ENCODE measurements at places on chromosomes 3 and 15. TPM values are rescaled to one million over a fixed set of nuclear protein-coding genes. Genes with fewer than 3 reads are reported as not detected.
A peak's percentile ranks its signal among the peaks of the same experiment; 100 is the strongest.

- DNase-seq = peak; percentile 80
Observed at GRCh38 chr3:64319391-64319790, 94.1 kb upstream of the PRICKLE2 start.

- DNase-seq = no peak
Observed at GRCh38 chr3:121951291-121951919, 57.2 kb downstream of the SLC15A2 start.

DNA sequence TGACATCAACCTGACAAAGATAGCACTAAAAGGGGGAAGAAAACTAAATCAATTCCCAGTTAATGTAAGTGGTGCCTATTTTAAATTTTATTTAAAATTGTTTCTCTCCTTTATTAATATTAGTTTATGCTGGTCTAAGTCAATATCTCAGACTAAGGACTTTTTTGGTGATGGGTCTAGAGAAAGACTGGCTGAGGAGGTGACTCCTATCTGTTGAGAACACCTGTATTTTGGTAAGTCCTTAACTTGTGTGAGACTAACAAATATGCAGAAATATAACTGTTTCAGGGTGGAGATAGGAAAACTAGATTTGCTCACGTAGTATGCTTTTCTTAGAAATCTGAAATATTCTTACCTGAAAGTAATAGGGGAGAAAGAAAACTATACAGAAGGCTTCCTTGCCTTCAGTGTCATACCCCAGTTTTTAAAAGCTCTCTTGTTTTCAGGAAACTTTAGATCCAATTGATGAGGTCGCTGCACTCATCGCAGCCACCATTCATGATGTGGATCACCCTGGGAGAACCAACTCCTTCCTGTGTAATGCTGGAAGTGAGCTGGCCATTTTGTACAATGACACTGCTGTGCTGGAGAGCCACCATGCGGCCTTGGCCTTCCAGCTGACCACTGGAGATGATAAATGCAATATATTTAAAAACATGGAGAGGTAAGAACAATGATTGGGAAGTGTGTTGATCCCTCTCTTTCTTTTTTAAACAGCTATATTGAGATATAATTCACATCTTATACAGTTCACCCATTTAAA lies 138.9 kb downstream of the PDE8A start:
- DNase-seq = no peak

DNA sequence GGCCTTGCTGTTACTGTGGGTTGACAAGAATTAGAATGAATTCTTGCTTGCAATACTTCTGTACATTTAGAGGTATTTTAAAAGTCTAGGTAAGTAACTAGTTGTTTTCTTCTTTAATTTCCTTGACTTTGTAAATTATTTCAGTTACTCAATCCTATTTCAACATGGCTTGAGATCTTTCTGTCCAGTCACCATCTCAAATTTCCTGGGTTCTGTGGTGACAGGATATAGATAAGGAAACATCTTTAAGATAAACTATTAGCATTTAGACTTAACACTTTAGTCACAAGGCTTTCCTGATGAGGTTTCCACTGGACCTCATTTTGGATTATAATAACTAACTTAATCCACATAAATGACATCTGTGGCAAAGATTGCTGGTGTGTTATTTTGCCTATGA lies 195.9 kb upstream of the DPH6 start:
- DNase-seq = no peak

CTDSPL gene
- 41.2 TPM for total RNA-seq

GRCh38 chr3:177449360-177450006 lies 252.2 kb upstream of the TBL1XR1 start:
- DNase-seq = no peak

DNA sequence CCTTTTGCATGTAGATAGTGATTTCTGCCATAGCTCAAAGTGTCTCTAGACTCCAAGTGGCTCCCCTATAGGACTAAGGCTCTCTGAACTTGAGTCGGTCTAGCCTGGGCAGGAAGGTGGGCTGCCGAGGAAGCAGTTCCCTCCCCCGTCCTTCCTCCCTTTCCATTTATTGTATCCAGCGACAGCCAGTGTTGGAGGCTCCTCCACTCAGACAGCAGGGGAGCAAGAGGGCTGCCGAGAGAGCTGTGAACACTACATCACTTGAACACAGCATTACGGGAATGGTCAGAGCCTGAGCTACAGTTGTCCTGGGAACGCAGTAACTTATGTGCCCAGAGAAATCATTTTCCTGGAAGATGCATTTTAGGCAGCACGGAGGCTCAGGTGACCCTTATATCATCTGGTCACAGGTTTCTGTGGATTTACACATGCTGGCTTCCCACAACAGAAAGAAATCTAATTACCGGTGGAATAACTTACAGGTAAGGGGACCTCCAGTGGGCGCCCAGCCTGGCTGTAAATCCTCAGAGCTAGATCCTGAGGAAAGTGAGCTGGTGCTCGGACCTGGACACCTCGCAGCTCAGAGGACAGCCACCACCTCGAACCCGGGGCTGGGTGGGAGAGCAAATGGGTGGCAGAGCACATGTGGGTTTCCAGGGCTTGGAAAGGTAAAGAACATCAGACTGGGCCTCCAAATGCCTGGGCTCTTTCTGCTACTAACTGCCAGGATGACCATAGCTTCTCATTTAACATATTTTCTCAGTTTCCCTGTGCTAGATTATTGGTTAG lies 197.1 kb downstream of the UACA start:
- DNase-seq = peak; percentile 68

MYRIP gene
- total RNA-seq = 1.8 TPM

DNA sequence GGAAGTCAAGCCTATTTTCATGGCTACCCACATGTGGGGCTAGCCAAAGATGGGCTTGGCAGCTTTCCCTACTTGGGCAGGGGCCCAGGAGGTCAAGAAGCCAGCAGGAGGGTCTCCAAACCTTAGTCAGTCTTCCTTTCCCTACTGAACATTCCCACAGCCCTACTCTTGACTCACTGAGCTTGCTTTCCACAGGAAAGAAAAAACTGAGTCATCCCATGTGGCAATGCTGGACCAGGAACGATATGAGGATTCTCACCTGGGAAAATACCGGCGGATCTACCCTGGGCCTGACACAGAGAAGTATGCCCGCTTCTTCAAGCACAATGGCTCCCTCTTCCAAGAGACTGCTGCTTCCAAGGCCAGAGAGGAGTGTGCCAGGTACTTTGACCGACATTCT lies 3.7 kb upstream of the NGRN start:
- no peak for DNase-seq

GPR176 gene
- total RNA-seq = 248 TPM

GRCh38 chr15:58110999-58111717 lies 27.0 kb upstream of the AQP9 start:
- no peak for DNase-seq

DNA sequence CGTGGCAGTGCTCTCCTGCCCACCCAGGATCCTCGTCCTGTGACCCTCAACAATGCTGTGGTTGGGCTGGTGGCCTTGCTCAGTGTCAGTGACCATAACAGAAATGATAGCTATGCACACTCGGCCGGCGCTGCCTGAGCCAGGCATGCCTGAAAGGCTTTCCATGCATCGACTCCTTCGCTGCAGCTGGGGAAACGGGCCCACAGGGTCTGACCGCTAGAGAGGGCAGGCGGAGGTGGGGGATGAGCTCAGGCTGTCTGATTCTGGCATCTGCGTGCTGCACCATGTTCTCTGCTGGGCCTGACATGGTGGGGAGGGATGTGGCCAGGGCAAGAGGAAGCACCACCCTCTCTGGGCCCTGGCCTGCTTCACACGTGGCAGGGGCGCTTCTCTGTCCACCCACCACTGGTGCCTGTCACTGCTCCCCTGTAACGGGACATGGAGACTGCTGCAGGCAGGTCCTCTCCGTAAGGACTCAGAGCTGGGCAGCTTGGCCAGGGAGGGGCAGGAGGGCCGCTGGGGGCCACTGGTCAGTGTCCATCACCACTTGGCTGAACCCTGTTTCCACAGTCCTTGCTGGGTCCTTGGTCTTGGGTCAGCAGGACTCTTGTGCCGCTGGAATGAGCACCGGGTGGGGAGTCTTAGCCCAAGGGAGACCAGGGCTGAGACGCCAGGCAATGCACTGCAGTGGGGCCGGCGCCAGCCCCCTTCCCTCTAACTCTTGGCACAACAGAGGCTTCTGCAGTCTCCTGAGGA lies 64.1 kb upstream of the RPL32 start:
- no peak for DNase-seq

DNA sequence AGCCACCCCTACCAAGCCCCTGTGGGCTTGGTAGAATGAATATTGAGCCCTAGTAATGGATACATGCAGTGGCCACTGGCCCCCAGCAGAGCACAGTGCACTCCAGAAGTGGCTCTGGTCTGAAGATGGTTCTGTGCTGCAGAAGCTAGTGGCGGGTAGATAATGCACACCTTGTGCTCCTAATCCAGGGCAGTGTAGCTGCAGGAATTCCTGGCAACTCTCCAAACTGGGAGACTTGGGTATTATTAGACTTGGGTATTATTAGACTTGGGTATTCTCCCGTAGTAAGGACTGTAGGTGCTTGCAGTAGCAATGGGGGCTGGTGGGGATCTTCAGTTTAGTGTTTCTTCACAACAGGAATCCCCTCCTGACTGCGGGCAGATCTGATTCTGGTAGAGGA lies 34.7 kb downstream of the NUSAP1 start:
- DNase-seq = no peak

DNA sequence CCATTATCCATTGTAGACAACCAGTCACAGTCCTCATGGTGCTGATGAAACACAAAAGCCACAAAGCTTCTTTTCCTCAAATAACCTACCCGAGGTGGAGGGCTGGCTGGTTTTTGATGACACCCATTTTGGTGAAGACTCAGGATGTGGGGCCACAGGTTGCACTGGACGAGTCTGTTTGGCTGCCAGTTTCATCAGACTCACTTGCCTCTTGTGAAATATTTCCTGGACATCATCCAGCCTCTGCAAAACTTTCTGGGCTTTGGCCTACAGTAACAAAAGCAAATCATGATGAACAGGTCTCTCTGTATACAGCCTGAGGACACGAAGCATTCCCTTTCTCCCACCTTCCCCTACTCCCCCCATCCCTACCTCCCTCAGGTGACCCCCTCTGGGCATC lies 42.2 kb downstream of the B3GNT5 start:
- DNase-seq = no peak

DNA sequence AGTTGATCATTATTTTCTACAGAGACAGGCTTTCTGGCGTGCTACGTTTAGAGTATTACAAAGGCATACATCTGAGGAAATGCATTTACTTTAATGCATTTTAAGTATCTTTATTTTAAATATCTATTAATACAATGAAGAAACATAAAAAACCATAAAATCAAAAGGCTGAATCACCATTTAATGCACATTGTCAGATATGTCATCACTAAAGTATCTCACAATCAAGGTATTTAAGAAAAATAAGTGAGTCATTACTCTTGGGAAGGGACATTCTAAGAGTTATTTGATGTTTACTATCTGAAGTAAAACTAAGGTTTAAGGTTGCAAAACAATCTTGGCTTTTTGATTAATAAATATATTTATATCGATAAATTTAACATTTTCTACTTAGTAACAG lies 102.2 kb downstream of the CTNNB1 start:
- no peak for DNase-seq

GRCh38 chr3:14540821-14541385 lies 761 bp upstream of the GRIP2 start:
- DNase-seq = no peak

GRCh38 chr3:141275973-141276372 lies 44.3 kb downstream of the PXYLP1 start:
- DNase-seq = no peak

GRCh38 chr15:59405079-59405478 lies 32.4 kb upstream of the MYO1E start:
- no peak for DNase-seq

NME9 gene
- 0.14 TPM for total RNA-seq

GRCh38 chr3:139313921-139314320 lies 29.9 kb upstream of the MRPS22 start:
- no peak for DNase-seq

TM4SF18 gene
- 1.0 TPM for total RNA-seq

GRCh38 chr3:109478614-109479013 lies 141.3 kb upstream of the DPPA4 start:
- peak; percentile 16 for DNase-seq

- DNase-seq = no peak
Observed at GRCh38 chr15:98447069-98447468, 201.3 kb upstream of the IGF1R start.

GP9 gene
- not detected for total RNA-seq

TM6SF1 gene
- total RNA-seq = 1.8 TPM

GRCh38 chr3:25046911-25047771 lies 380.9 kb upstream of the RARB start:
- no peak for DNase-seq

CSTA gene
- total RNA-seq = not detected

DNA sequence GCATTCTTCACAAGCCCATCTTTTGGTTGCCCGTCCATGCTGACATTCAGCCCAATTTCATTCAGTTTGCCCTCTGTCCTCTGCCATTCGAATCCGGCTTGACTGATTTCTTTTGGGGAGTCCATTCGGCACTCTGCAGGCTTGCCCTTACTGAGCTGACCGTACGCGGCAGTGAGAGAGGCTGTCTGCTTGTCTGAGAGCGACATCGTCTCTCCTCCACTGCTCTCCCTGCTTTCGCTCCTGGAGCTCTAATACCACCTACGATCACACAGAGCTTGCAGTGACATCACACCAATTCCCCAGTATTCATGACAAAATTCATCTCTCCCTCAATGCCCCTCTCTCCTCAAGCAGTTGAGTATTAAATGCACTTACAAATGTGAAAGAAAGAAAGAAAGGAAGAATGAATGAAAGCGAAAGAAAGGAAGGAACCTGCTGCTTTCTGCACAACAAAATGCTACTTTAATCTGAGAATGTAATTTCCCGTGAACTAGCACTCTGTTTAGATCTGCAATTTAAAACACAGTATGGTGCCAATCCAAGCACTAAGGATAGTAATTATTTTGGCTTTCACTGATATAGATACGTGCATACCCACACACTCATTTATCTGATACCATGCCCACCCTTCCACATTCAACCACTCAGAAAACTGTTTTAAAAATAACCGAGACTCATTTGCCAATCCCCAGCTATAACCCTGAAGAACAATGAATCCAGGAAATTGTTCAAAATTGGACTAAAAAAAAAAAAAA lies 89.5 kb downstream of the DHX30 start:
- DNase-seq = peak; percentile 36

- no peak for DNase-seq
Observed at GRCh38 chr3:175308097-175308496, 449.0 kb downstream of the NAALADL2 start.
